ENCODE measurements at places on chromosomes 7 and 10.
A peak's percentile ranks its signal among the peaks of the same experiment; 100 is the strongest.

GRCh38 chr7:16564023-16564380 is 37.4 kb downstream of the LRRC72 start:
- DNase-seq = no peak

DNA sequence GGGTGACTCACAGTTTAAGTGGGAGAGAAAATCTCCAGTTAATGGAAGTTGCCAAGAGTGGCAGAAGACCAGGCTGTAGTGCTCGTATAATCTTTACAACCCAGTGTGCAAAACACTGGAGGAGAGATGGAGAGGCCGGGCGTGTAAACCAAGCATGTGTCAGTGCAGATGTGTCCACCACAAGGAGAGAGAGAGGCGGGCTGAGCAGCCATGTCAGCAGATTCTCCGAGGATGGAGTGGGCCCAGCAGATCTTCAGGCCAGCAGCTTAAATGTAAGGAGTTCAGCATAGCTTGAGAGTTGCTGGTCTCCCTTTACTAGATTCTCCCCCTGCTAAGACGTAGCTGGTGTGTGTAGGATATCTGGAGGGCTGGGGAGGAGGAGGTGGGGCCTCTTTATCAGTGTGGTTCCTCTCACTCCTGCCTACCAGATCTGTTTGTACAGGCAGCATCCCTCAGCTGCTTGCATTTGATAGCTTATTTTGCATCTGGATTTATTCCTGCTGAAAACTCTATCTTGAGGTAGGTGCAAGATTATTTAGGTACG is 13.7 kb downstream of the BPGM start:
- no peak for DNase-seq

GRCh38 chr7:132321387-132321786 is 254.9 kb downstream of the PLXNA4 start:
- DNase-seq = peak; percentile 54

DNA sequence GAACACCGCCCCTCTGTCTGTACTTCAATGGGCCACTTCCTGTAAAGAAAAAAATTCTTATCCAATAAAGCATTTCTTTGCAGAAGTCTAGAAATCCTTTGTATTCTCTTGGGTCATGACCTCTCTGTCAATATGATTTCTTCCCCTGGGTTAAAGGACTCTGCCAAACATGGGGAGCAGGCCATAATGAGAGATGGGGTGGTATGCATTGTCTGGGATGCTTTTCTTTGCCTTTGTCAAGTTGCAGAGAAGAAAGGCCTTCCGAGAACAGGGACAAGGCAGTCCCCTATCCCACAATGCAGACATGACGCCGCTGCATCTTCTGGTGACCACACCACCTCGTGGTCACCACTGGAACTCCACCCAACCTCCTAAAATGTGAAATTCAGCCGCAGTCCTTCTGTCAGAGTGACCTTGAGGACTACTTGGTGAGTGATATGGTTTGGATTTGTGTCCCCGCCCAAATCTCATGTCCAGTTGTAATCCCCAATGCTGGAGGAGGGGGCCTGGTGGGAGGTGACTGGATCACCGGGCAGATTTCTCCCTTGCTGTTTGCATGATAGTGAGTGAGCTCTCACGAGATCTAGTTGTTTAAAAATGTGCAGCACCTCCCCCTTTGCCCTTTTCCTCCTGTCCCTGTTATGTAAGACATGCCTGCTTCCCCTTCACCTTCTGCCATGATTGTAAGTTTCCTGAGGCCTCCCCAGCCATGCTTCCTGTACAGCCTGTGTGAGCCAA is 15.2 kb upstream of the FRMPD2 start:
- no peak for DNase-seq

- DNase-seq = no peak
Observed at GRCh38 chr7:152521420-152522337, 85.9 kb upstream of the KMT2C start.

- no peak for DNase-seq
Observed at GRCh38 chr10:65528986-65529385, 1396.8 kb upstream of the LRRTM3 start.

GRCh38 chr10:17219024-17219423 is 9.0 kb upstream of the VIM start:
- DNase-seq = no peak

- DNase-seq = no peak
Observed at GRCh38 chr10:119575991-119576390, 20.8 kb downstream of the TIAL1 start.

DNA sequence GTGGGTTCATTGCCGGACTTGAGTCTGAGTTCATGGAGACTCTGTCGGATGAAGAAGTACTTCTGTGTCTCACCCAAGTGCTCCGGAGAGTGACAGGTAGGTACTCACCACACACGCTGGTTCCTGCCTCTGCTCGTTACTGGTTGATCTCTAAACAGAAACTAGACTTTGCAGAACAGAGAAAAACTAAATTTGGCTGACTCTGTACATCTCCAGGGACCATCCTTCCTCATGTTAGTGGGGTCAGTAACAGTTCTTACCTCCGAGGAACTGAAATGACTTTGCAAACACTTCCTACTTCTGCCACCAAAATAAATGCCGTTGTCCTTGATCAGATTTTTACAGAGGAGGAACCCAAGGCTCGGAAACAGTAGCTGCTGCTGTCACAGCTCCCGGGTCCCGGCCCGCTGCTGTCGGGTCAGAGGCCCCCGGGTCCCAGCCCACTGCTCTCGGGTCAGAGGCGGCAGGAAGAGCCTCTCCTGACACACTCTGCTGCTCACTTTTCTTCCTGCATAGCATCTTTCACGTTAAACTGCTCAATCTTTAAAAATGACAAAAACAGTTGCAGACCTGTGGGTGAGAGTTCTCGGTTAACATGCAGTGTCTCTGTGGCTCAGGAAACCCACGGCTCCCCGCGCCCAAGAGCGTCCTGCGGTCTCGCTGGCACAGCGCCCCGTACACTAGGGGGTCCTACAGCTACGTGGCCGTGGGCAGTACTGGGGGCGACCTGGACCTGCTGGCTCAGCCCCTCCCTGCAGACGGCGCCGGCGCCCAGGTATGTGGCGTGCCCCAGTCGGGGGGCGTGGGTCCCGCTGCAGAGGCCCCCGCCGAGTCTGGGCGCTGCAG is 4.8 kb upstream of the MTG1 start:
- DNase-seq = no peak

DNA sequence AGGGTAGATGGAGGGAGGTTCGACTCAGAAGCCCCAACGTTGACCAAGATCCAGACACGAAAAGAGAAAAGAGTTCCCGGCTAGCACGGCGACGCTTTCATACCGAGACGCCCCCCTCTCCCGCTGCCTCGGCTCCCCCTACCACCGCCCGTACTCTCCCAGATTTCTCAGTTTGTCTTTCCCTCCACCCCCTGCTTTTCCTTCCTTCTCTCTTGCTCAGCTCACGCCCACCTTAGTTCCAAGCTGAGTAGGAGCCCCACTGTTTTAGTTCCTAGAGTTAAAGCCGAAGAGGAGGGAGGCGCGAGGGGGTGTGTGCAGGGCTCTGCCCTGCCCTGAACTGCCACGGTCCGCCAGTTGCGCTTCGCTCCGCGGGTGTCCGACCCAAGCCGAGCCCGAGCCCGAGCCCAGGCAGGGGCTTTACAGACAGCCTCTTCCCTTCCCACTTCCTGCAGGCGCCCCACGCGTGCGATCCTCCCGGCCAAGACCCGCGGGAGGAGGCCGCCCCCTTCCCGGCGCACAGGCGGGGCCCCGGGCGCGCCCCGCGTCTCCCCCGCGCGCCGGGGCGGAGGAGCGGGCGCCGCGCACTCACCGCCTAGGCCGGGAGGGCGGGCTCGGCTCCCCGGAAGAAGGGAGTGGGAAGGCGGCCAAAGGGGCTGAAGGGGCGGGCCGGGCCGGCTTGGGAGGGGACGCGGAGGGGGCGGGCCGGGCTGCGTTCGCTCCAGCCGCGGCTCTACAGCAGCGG is at the start of gene EPHB6:
TSS of gene EPHB6 (plus strand) at position 705 of the 742 bp plus-strand sequence. CDS start 8,152 bp downstream, outside the sequence.
- DNase-seq = peak; percentile 7

- DNase-seq = no peak
Observed at GRCh38 chr10:21726601-21727225, 192.7 kb downstream of the MLLT10 start.

DNA sequence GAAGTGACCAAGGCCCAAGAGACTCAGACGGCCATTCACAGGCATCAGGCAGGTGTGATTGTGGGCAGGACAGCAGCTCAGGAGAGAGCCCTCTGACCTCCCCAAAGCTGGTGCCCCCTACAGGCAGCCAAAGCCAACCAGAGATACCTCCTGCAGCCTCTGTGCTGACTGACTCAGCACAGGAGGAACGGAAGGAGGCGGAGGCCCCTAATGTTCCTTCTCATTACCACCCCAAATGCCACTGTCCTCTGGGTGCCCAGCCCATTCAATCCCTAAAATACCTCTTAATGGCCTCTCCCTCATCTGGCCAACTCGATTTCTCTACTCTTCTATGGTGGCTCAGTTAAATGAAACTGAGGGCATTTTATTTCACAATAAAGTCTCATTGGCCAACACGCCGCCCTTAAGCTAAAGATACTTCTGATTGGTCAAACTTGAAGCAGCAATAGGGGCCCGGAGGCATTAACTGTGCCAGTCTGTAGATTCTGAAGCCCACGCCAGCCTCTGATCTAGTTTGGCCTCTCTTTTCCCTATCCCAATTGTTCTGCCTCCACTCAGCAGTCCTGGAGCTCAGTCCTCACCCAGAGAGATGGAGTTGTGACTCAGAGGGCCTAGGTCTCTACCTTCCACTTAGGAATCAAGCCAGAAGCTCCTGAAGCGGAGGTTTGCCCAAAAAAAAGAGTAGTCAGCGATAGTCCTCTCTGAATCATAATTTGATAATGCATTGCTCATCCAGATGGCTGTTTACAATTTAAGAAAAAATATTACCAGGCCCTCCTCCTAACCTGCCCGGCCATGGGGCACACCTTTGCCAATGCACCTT is 1.2 kb downstream of the CYREN start:
- peak; percentile 7 for DNase-seq

GRCh38 chr7:151705636-151706276 is 171.2 kb downstream of the PRKAG2 start:
- DNase-seq = peak; percentile 32

DNA sequence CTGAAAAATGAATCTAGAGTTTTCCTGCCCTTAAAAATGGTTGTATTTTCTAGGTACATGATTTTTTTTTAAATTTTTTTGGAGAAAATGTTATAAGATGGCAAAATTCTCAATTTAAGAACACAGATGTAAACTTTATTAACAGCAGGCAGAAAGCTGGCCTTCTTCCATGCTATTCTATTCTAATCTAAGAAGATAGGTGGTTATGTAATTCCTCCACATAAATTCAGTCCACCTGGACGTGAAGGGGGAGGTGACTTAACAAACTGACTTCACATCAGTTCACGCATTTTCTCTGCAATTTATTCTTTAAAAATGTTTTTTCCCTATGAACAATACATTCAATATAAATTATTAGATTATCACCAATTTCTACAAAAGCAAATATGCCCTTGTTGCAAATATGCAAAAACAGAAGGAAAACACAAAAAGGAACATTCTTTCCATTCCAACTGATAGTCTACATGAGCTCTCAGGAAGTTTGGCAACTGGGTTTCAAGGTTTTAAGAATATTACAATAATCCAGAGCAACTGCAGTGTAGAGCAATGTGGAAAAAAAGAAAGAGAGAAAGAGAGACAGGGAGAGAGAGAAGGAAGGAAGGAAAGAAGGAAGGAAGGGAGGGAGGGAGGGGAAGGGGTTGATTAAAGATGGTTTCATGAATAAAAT is 76.8 kb downstream of the HIBADH start:
- no peak for DNase-seq

GRCh38 chr7:110309941-110310340 is 781.0 kb upstream of the LRRN3 start:
- no peak for DNase-seq

GRCh38 chr7:92751902-92752901 is 84.2 kb downstream of the CDK6 start:
- no peak for DNase-seq

DNA sequence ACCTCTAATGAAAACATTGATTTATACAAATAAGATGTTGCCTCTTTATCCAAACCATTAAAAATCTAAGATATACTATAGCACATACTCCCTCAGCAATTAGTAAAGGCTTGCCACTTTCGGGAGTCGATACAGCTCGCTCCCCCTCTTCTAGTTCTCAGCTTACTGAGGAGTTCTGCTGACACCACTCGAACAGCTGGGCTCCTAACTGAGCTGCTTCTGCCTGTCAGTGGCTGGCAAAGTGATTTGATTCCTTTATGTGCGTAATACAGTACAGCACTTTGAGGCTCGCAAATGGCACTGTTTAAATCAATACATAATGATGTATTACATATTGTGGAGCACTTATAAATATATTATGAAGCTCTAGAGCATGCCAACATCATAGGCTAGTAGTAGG is 241.8 kb downstream of the CREB5 start:
- peak; percentile 78 for DNase-seq

DNA sequence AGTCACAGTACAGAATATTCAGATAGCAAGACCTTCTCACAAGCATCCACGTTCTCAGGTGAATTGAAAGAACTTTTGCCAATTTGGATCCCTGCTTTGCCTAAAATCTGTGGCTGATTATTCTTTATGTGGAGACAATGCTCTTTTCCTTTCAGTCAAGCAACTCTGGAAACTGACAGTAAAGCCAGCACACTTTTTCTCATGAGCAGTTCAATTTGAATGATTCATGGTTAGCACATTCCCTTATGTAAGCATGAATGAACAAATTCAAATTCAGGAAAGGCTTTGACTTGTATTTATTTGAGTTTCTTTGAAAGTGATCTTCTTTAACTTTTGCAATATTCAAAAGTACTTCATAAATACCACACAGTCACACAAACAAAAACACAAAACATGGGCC is 57.6 kb downstream of the MEOX2 start:
- DNase-seq = no peak

DNA sequence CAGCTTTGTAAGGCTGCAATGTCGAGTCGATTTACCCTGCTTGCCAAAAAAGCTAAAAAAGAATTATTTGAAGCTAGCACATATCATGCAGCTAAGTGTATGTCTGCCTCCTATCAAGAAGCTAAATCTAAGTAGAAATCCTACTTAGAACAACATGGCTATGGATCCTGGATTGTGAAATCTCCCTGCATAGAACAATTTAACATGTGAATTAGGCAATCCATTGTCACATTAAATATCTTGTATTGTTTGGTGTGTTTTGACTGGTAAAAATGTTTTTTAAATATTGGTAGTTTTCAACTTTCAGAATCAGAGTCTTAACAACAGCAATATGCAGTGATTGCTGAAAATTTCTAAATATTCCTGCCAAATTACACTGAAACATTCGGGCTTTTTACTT is 73.3 kb downstream of the SKIDA1 start:
- DNase-seq = no peak

- DNase-seq = no peak
Observed at GRCh38 chr10:42956045-42956444, 120.8 kb upstream of the RET start.

DNA sequence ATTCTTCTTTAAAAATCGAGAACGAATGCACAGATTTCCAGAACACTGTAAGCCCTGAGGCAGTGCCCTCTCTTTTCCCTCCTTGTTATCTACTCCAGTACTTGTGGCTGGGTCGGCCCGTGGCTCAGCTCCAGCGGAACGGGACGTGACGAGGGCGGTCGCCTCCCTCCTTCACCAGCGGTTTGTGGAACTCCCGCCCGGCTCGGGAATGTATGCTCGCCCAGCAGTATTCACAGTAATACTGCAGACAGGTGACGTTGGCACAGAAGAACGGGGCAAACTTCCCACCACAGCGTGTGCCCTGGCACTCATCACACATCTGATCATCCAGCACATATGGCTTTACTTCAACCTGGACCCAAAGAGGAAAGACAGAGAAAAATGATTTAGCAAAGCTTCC is 128.5 kb downstream of the BTAF1 start:
- no peak for DNase-seq

All from NCI-H524 (cell line).